ENCODE measurements at places on chromosomes 2 and 18.

GRCh38 chr2:4415171-4415570 lies 711.8 kb downstream of the DCDC2C start:
- no peak for DNase-seq

DNA sequence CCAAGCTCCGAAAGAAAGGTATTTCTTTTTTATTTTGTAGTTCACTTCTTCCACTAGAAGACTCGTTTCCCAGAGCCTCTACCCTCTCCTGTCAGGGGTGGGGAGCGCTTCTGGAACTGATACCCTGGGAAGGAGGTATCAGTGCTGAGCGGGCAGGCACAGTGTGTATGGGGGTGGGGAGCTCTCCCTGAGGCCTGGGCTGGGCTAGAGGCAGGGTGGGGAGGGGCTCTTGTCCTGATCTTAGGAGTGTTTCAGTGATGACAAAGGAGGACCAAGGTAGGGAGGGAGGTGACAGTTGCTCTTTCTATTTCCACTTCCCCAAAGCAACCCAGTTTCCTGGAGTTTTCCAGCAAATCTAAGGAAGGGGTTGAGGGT lies 65.4 kb downstream of the ARHGAP25 start:
- DNase-seq = no peak

GRCh38 chr2:95071856-95072255 lies 46.3 kb downstream of the MAL start:
- no peak for DNase-seq

DNA sequence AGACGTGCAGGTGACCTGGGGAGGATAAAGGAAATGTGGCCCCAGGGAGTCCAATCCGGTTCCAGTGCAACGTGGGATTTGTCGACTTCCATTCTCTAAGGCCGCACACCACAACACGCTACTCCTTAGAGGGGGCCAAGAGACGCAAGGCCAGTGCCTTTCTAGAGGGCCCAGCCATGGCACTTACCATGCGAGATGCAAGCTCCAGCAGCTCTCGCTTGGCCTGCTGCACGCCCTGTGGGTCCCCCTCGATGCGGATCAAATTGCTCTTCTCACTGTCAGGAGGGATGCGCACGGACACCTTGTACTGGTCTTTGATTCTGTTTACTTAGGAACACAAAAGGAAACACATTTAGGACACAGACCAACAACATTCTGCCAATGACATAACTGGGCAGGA lies 61.2 kb downstream of the ANO7 start:
- no peak for DNase-seq

DNA sequence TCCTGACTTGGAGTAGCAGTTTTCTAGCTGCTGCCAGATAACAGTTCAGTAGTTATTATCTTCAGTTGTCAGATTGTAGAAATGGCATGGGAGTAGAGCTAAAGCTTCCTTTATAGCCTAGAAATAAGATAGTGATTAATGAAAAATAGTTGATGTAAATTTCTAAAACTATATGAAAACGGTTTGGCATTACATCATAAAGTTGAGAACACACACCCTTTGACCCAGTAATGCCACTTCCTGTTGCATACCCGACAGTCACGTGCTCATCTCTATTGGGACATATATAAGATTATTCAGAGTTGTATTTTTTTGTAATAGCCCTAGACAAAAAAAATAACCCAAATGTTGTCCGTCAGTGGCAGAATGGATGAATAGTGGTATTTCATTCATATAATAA lies 39.4 kb upstream of the ASB1 start:
- DNase-seq = no peak

GRCh38 chr2:120108749-120109148 lies 95.9 kb downstream of the EPB41L5 start:
- DNase-seq = no peak

GRCh38 chr2:196808083-196808665 lies 981 bp downstream of the C2orf66 start:
- no peak for DNase-seq

- no peak for DNase-seq
Measured at GRCh38 chr2:33110461-33110860, 163.7 kb downstream of the LTBP1 start.

DNA sequence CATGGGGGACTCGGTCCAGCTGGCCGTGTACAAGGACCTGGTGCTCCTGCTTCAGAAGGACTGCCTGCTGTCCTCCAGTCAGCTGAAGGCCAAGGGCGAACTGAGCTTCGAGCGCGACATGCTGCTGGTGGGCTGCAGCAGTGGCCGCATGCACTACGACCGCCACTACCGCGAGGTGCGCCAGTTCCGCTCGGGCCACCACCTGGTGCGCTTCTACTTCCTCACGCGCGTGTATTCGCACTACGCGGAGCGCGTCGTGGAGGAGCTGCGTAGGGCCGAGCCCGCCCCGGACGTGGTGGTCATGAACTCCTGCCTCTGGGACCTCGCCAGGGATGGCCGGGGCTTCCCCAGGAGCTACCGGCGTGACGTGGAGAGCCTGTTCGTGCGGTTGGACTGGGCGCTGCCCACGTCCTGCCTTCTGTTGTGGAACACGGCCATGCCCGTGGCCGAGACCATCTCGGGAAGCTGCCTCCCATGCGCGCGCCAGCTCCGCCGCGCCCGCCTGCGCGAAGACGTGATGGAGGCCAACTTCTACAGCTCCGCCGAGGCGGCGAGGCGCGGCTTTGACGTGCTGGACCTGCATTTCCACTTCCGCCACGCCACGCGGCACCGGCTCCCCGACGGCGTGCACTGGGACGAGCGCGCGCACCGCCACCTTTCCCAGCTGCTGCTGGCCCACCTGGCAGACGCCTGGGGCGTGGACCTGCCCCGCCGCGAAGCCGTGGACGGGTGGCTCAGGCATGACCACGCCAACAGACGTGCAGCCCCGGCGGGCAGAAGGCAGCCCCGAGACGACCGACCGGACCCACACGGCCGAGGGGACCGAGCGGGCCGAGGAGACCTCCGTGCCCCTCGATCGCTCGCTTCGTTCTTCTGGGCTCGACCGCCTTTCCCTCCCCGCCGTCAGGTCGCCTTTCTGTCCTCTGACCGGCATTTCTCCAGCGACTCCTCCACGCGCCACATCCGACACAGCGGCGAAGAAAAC lies 293.9 kb upstream of the ERBB4 start:
- no peak for DNase-seq

DNA sequence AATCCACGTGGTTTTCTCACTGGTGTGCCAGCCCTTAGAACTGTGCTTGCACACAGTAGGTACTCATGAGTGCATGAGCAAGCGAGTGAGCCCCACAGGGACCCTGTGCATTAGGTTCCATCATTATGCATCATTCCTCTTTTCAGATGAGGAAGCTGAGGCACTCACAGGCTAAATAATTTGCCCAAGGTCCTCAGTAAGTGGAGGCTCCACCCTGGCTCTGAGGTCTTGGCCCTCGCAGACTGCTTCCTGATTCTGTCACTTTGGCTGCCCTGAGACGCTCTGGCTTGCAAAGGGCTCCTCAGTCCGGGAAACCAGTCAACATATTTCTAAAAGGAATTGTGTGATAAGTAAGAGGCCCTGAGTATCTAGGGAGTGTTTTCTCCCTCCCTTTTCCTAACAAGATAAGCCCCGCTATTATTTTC lies 71.7 kb downstream of the IL1R2 start:
- no peak for DNase-seq

GRCh38 chr2:232411901-232412629 lies 5.4 kb downstream of the ALPG start:
- no peak for DNase-seq

- DNase-seq = no peak
Measured at GRCh38 chr2:201891676-201892075, 85.3 kb downstream of the CDK15 start.

- no peak for DNase-seq
Measured at GRCh38 chr2:20931346-20931745, 108.4 kb upstream of the LDAH start.

- DNase-seq = no peak
Measured at GRCh38 chr2:75173740-75174139, 25.6 kb downstream of the TACR1 start.

DNA sequence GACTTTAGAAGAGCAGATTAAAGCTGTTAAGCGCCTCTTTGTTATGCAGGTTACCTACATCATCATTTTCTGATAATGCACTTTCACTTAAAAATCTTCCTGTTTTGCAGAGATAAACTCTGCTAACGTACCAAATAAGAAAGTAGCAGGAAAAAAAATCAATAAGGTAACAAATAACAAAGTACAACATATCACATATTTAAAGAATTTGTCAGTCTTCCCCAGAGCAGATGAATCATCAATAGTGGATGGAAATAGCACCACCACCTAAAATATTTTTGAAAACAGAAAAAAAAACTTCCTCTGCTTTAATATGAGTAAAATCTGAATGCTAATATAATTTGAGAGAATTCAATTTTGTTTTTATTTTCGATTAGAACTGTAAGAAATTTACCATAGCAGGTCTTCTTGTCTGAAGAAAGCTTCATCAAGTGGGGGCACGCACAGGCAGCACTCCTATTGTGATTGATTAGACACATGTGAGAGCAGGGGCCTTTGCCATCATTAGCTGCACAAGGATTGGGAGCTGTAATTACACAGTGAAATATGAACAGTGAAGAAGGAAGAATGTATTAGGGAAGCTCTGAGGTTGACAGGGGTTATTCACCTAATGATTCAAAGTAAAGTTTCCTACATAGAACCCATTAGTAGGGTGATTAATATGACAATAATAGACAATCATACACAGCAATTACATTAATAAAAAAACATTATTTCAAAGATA lies 1279.4 kb downstream of the LRP1B start:
- no peak for DNase-seq

GRCh38 chr2:205411558-205411957 lies 270.7 kb upstream of the NRP2 start:
- DNase-seq = no peak

DNA sequence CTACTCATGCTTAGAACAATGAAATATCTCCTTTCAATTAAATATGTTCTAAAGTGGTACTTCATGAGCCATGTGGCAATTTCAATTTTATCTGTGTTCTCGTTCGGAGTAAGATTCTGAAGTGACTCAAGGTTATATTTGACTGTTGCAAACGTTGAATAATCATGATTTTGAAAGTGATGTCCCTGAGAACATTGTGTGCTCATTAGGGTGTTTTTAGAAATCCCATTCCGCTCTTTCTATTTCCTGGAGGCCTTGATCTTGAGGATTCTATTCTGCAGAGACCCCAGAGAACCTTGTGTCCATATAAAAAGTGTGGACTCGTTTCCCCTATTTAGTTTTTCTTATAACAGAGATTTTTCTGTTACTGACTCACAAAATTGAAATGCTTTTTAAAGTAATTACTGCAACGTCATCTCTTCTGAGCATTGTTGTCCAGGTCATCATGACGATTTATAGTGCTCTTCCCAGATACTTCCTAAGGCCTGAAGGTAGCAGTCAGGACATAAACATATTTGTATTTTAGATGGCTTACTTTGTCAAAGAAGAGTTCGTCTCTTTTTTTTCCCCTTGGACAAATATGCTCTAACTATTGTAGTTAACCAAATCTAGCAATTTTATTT lies 27.2 kb downstream of the IL1R2 start:
- DNase-seq = no peak

GRCh38 chr2:215418064-215418963 lies 17.6 kb downstream of the FN1 start:
- no peak for DNase-seq

DNA sequence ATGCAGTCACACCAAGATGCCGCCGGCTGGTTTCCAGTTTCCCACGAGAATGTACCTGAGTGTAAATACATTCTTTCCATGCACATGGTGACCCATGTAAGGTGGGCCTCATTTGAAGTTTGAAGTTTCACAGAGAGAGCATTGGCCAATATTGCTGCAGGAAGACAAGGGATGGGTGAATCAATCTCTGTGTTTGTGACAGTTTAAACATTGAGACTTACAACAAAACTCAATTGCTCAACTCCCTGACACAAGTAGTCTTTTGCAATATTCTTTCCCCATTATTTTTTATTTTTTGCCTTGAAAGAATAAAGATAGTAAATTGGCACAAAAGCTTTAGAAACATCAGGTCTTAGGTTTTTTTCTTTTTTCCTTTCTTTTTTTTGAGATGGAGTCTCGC lies 5.1 kb downstream of the SERPINB2 start:
- no peak for DNase-seq

DNA sequence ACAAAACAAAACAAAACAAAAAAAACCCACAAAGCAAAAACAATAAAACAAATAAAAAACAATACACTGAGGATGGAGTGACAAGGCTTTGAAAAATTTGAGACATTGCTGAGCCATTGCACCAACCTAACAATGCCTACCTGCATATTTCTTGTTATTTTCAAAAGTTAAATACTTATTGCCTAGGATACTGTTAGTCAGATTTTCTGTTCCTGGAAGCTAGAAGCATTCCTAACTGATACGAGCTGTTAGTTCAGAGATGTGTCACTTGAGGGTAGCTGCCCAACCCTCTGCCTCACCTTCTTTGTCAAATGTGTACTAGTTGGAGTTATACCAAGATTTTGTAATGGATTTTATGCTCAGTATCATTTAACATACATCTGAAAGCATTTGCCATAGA lies 187.2 kb downstream of the TXNL1 start:
- no peak for DNase-seq

DNA sequence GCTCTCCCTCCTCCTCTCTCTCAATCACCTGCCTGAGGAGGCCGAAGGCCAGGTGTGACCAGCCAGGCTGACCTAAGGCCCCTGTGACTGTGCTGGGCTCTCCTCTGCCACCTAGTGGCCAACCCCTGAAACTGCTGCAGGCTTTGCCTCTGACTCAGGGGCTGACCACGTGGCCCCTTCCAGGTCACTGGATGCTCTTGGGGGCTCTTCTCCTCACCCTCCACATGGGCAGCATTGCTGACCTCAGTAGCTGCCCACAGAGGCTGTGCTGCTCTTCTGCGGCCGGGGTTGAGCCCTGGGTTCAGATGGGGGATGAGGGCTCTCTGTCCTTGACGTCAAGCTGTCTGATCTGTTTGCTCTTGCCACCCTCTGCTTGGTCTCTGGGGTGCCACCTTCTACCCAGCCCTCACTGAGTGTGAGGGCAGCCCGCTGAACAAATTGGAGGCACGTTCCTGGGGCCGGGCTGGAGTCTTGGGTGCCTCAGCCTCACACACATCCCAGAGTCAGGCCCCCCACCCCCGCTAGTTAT lies 122.7 kb downstream of the TWIST2 start:
- peak; percentile 51 for DNase-seq

- DNase-seq = no peak
Measured at GRCh38 chr2:197857476-197858107, 53.2 kb downstream of the PLCL1 start.

DNA sequence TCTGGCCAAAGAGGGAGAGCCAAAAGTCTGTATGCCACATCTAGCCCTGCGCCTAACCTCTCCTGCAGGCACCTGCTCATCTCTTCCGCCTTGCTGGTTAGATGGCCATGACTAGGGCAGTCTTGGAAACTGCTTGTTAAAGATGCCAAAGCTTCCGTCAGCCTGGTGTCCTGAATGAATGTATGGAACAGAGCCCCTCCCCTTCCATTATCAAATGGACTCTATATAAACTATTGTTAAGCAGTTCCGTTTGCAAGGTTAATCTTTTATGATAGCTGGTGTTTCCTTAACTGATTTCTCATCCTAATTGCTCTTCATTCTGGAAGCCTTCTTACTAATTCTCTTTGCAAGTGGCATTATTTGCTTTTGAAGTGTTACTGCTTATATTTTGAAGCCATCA lies 87.1 kb downstream of the ATP9B start:
- no peak for DNase-seq

- DNase-seq = no peak
Measured at GRCh38 chr2:160157861-160158829, 41.9 kb downstream of the ITGB6 start.
